ENCODE measurements at places on chromosomes 16 and 17.

DNA sequence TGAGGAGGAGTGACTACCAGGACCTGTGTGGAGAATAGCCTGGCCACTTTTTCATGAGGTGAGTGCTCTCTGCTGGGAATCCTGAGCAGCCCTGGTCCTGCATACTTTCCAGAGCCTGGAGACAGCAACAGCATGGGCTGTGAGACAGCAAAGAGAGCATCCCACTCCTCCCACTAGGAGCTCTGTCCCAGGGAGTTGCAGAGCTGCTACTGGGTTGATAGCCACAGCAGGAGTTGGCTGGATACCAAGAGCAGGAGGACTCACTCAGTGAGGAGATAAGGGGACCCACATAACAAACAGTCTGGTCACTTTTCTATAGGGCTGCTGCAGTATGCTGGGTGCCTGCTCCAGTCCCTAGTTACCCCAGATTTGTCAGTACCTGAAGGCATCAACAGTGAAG is 439.3 kb upstream of the CDH8 start:
- no peak for DNase-seq

- no peak for DNase-seq
These were observed 324.0 kb downstream of the KCNJ2 start for GRCh38 chr17:70493277-70493874.

DNA sequence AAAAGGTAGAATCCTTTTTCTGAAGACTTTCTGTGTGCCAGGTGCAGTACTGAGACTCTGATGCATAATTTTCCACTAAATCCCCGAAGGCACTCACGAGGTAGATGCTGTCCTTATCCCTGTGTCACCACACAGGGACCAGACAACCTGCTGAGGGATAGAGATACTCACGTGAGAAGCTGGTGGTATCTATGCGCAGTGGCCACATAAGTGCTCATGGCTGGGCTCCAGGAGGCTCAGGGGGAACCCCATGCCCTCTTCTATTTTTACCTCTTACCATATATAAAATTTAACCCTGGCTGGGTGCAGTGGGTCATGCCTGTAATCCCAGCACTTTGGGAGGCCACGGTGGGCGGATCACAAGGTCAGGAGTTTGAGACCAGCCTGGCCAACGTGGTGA is 38.3 kb downstream of the NT5M start:
- DNase-seq = no peak

DNA sequence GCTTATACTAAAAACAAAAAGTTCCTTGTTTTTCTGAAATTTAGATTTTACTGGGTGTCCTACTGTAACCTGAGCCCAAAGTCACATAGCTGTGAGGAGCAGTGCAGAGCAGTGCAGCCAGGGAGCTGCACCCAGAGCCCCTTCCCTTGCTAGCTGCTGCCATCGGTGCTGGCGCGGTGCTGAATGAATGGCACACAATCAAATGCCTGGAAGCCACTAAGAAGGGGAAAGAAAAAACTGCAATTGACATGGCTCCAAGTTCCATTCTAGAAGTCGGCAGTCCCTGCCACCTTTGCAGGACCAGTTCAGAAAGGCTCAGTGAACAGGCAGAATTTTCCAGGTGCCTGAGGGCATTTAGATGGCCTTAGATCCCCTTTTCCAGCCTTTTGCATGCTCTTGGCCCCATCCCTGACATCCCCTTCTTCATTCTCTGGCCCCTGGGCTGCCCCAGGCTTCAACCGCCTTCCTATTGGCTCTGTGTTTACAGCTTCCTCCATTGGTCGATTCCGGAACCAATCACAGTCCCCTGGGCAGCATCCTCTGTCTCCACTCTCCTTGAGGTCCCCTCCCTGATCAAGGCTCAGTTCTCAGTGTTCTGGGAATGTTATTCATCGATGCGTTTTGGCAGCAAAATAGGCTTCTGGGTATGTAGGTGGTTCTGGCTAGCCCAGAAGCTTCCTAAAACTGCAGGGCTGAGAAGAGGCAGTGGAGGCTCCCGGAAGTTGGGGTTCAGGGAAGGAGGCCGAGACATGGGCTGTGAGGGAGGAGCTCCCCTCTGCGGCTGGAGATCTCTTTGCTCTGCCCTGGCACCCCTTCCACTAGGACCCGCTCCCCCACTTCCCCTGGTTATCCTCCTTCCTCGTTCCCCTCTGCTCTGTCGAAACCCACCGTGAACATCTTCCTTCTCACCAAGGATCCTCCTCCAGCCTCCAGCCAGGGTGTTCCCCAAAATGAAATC is 37.9 kb downstream of the ATP2C2 start:
- no peak for DNase-seq

DNA sequence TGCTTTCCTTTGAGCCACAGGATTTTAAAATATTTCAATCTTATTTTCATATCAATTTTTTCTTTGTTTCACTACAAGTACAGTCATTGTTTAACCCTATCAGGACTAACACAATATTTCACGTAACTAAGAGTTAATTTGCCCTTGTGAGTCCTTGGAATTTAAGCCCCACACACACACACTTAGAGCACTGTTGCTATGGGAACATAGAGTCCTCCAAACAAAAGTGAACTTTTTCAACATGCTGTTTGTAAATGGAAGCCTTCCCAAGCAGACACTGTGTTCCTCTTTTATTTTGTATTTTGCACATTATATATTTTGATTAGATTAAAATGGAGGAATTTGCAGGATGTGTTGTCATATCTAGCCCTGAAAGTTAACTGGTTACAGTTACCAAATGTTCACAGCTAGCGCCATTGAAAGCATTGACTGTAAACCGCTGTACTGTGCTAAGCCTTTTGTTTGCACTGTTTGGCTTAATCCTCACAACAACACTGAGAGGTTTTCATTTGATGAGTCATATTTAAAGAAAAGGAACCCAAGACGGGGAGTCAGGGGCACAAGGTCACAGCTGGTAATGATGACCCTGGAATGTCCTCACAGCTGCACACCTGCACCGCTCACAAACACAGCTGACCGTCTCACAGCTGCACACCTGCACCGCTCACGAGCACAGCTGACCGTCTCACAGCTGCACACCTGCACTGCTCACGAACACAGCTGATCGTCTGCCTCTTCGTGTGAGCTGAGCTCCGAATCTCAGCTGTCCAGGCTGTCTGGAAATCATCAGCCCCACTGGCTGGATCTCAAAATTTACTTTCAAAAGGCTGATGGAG is 6.3 kb downstream of the HSBP1 start:
- peak; percentile 59 for DNase-seq

DNA sequence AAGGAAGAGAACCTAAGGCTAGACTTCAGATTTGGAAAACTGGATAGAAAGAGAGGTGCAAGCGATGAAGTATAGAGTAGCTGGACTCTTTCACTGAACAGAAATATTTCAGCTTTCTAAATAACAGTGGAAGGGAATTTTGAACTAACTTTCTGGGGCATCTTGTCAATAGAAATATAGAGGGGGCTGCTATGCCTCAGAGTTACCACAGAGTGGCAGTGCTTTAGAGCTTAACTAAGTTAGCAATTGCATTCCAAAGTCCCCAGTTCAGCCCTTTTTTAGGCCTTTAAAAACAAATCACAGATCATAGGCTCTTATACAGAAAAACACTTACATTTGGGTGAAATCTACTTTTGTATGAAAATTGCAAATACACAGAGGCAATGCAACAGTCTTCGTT is 154.2 kb upstream of the CDH8 start:
- no peak for DNase-seq

DNA sequence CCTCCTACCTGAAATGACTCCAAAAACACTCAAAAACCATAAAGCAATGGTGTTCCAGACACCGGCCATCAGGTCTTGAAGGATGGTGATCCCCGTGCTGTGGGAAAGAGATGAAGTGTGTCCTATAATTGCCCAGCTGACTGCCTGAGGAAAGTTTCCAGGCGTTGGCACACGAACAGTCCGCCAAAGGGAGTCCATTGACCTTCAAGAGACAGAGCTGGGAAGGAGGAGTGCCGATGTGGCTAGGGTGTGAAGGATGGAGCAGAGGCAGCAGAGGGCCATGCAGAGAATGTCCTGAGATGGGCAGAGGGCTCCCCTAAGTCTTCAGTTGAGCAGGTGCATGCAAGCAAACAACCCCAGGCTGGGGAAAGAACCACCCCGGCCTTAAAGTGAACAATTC is 11.9 kb upstream of the NUBP1 start:
- DNase-seq = no peak

- no peak for DNase-seq
These were observed 10.6 kb upstream of the NUDT16L1 start for GRCh38 chr16:4682616-4683254.

GRCh38 chr16:13633391-13633861 is 286.5 kb upstream of the ERCC4 start:
- DNase-seq = no peak

- DNase-seq = no peak
These were observed 64.0 kb upstream of the DNAH17 start for GRCh38 chr17:78641243-78641642.

DNA sequence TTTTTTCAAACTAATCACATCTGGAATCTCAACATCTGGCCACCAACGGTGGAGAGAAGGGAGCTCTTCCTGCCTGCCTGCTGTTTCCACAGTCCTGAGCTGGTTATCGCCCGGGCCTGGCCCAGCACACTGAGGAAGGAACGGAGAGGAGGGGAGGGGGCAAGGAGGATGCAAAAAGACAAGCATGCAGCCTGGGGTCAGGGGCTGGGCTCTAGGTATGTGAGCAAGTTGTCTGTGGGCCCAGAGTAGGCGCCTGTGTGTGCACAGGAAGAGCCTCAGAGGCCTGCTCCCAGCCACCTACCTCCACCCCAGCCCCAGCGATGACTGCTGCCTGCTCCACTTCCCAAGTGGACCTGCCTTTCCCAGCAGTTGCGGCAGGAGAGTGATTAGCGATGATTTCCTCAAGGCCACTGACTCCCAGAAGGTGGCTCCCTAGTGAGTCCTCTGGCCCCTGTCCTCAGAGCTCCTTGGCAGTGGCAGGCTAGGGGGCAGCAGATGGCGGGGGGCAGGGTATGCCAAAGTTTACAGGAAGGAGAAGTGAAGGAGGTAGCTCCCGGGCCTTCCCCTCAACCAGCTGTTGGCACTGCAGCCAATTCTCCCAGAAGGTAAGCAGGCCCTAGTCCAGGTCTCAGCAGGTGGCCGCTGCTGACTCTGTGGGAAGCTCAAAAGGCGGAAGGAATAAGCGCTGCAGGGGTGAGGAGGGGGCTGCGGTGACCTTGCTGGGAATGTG is 27.0 kb upstream of the RASD1 start:
- DNase-seq = no peak

GRCh38 chr17:82561429-82562035 is 42.0 kb downstream of the FOXK2 start:
- no peak for DNase-seq

DNA sequence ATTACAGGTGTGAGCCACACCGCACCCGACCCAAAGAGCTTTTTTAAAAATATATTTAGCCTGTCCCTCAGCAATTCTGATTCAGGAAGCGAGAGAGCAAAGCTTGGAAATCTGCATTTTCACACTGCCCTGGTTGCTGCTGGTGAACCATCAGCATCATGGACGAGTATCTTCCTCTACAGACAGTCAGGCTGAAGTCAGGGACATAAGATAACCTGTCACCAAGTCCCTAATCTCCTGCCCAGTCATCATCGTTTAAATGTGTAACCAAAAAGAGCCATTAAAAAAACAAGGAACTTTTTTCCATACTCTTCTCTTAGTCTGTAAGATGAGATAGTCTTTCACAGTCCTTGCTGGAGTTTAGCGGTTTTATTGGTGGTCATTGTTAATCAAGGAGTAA is 6.7 kb downstream of the PMM2 start:
- DNase-seq = no peak

DNA sequence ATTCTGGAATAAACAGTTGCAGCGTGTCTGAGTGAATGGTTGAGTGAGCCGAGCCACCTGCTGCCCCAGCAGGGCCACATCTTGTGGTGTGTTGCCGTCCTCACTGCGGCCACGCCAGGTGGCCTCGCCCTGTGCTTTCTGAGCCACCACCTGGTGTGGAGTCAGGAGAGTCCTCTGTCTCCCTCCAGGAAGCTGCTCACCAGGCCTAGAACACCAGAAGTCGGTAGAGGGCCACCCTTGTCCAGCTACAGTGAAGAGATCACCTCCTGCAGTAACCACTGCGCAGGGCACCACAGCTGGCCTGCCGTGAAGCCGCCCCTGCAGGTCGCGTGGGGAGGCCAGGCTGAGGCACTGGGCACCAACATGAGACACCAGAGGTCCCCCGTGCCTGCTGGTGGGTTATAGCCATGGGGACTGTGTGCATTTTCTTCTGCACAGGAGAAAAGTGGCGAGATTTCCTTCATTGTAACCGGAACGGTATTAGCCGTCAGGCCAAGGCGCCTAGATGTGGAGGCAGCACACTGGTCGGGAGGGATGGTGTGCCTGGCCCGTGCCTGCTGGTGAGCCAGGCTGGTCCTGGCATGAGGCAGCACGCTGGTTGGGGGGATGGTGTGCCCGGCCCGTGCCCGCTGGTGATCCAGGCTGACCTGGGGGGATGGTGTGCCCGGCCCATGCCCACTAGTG is 28.9 kb upstream of the FOXK2 start:
- DNase-seq = no peak

- DNase-seq = no peak
These were observed 35.3 kb upstream of the ACSM2B start for GRCh38 chr16:20611350-20611902.

GRCh38 chr16:68548947-68549346 is 9.9 kb downstream of the ZFP90 start:
- no peak for DNase-seq

DNA sequence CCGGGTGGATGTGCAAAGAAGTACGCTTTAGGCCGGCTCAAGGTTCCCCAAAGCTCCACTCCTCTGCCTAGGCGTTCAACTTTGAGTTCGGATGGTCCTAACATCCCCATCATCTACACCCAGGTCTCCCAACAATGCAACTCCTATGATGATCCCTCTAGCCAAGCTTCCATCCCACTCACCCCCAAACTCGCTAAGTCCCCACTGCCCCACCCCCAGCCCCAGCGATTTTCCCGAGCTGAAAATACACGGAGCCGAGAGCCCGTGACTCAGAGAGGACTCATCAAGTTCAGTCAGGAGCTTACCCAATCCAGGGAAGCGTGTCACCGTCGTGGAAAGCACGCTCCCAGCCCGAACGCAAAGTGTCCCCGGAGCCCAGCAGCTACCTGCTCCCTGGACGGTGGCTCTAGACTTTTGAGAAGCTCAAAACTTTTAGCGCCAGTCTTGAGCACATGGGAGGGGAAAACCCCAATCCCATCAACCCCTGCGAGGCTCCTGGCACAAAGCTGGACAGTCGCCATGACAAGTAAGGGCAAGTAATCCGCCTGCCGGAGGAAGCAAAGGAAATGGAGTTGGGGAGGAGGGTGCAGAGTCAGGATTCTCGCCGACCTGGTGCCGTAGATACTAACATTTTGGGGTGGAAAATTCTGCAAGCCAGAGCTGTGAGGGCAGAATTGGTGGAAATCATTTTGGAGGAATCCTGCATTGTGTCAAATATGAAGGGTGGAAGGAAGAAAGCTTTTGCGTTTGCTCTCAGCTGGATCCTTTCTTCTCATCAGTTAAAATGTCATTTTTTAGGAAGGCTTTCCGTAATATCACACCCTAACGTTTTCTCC is at the start of gene TP53:
Gene TP53 (minus strand): TSS at position 419 of the 836 bp plus-strand sequence. CDS start 10,896 bp downstream, outside the sequence.
- peak; percentile 91 for DNase-seq
